AG08396 (cell line): ENCODE measurements at places on chromosomes 7 and 10.

DNA sequence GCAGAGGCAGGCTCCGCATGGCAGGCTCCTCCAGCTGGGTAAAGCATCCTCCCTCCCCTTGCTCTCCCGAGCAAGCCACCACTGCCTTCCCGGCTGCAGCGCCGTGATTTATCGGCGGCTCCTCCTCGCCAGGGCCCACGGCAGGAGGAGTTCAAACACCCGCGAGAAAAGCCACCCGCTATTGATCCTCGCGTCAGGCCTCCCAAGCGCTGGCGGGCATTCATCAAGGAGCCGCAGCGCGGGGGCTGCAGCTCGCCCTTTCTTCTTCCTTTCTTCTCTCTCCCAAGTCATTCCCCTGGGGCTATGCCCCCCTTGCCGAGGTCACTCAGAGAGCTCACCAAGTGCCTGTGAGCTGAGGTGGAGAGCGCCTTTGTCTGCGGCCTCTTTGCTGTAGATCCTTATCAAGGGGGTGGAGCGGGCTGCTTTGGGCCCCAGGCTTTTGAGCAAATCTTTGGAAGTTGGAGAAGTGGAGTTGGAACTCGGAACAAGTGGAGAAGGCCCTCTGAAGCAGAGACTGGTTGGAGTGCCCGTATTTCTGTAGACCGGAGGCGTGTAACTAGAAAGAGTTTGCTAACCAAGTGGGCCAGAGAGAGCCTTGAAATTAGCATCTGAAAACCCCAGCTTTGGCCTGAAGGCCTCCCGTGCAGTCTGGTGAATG, 107.2 kb upstream of the PPIF start:
- no peak for DNase-seq

DNA sequence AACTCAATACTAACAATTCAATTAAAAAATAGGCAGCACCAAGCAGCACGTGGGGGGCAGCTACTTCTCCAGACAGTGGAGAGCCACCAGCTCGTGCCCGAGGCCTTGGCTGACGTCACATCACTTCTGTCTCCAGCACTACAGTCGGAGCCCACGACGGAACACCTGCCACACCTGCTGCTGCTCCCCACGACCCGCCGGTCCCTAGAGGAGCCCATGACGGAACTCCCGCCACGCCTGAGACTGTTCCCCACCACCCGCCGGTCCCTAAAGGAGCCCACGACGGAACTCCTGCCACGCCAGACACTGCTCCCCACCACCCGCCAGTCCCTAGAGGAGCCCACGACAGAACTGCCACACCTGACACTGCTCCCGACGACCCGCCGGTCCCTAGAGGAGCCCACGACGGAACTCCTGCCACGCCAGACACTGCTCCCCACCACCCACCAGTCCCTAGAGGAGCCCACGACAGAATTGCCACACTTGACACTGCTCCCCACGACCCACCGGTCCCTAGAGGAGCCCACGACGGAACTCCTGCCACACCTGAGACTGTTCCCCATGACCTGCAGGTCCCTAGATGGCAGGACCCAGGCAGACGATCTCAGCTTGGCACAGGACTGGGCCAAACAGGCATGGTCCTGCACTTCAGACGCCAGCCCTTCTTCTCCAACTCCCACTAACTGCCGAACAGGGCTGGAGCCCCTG, 258.0 kb downstream of the ELFN1 start:
- no peak for DNase-seq

GRCh38 chr7:131000873-131001272, 266.9 kb upstream of the KLF14 start:
- DNase-seq, result no peak

GRCh38 chr10:88415533-88416130, 167.5 kb downstream of the RNLS start:
- no peak for DNase-seq

DNA sequence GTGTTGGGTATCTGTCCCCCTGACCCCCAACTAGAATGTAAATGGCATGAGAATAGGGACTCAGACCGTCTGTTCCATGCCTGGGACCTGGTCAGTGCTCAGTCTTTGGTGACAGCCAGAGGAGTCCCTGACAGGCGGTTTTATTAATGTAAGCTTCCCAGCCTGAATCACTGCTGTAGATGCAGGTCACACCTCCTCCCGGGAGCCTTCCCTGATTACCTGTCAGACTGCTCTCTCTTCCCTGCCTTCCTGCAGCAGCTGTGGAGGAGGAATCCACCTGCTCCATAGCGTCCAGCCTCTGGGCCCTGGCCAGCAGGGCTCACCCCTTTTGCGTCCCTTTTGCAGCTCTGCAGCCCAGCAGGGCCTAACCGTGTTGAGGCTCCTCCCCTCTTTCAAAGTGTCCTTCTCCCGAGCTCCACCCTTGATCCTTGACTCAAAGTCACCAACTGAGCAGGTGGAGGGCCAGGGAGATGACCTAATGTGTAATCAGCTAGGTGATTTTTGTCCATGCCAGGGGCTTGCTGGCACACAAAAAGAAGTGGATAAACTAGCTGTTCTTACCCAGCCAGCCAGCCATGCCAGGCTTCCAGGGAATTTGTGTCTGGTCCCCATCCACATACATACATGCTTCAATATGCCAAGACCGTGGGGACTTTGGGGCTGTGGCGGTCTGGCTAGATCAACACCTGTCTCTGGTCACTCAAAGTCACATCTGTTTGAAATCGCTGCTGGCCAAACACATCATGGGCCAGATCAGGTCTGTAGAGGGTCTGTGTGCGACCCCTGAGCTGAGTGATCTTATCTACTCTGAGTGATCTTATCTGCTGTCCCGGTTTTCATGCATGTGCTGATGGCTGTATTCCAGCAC, 195.1 kb downstream of the CCDC3 start:
- no peak for DNase-seq

GRCh38 chr7:72337390-72338167, 74.6 kb downstream of the CALN1 start:
- DNase-seq, result no peak

DNA sequence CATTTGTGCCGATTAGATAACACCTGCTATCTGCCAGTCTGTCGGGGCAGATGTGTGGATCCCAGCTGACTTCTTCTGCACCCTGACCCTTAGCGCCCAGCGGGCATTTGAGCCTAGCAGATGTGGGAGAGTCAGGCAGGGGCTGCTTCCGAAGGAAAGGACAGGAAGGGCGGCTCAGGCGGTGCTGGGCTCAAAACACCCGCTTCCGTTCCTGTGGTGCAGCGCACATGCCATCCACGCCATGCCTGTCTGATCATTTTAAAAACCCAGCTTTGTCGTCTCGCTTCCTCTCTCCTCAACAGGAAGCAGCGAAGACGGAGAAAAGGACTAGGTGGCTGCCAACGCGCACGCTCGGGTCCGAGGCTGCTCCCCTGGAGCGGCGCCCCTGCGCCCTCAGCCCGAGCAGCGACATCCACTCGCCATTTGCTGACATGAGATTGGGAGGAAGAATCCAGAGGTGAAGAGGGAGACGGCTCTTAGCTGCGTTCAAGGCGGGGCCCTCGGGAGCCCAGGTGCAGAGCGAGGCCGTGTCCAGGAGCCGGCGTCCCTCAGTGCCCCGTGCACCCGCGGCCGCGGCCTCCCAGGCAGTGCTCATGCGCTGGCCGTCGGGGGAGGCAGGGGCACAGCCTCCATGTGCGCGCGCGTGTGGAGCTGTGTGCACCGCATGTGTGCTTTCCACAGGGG, 5.9 kb upstream of the BHLHA15 start:
- DNase-seq, result no peak

- DNase-seq, result no peak
These were observed 137.6 kb downstream of the GPAM start for GRCh38 chr10:112045938-112046337.
